ENCODE measurements at places on chromosomes 2 and 18.

DNA sequence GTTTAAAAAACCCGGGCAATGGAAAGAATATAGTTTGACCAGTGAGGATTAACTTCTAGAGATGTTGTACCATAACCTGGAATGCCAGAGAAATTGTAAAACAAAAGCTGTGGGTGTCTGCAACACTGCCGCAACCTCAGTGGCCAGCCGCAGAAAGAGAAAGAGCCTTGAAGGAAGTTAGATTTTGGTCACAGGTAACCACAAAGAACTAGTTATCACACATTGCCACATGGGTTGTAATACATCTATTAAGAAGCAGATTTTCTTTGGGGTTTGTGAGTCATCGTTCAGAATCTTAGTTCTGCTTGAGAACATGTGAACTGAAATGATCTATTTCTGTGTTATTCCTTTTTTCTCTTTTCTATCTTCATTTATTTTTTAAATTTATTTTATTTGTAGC lies 222.9 kb upstream of the AGAP1 start:
- no peak for DNase-seq

- no peak for DNase-seq
Measured at GRCh38 chr2:239479471-239479870, 78.7 kb upstream of the HDAC4 start.

DNA sequence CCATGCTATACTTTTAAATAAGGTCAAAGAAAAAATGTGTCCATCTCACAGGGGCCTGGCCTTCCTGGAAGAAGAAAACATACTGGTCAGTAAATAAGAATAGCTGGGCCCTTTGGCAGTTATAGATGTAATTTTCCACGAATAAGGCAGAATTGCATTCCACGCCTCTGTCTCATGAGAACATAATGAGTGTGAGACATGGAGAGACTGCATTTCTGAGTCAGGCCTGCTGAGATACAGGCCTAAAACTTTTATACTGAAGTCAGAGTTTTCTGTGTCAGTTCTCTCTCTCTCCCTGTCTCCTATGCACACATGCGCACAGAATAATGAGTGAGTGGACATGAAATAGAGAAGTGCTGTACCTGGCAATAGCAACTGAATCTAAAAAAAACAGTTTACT lies 20.4 kb upstream of the IL1R1 start:
- DNase-seq = no peak

DNA sequence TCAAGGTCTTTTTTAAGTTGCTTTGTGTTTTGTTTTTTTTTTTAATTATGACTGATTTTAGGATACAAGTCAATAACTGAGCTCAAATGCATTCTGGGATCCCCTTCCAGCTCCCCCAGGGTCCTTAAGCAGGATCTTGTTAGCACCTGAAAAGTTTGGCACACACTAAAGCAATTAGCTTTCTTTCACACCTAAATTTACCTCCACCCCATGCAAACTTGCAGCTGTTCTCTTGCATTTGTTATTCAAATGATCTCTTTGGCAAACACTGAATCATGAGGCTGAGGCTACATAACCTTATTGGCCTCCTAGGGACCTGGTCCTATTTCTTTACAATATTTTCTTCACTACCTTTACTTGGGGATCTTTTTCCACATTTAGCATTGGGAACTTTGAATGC lies 2026.1 kb upstream of the CELF4 start:
- DNase-seq = no peak

GRCh38 chr2:237517990-237518389 lies 30.9 kb downstream of the MLPH start:
- no peak for DNase-seq

- no peak for DNase-seq
Measured at GRCh38 chr2:31893094-31893493, 117.7 kb downstream of the MEMO1 start.

GRCh38 chr2:11598228-11598731 lies 64.4 kb downstream of the GREB1 start:
- no peak for DNase-seq

DNA sequence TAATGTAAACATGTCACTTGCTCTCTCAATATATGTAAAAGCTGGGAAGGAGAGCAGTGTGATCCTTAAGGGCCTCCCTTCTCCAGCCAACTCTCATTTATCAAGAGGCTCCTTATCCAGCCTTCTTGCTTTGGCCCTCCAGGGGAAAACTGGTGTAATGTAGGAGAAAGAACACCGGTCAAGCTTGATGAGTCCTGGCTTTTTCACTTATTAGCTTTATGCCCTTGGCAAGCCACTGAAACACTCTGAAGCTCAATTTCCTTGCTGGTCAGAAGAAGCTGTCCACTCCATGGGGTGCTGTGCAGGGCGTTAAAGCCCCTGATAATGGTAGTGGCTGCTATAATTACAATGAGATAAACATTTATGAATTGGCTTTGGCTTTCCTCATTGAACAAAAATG lies 251.2 kb upstream of the RBBP8 start:
- DNase-seq = no peak

GRCh38 chr18:25099895-25100294 lies 252.1 kb downstream of the ZNF521 start:
- DNase-seq = no peak

GRCh38 chr2:165173215-165173614 lies 30.6 kb downstream of the SCN3A start:
- no peak for DNase-seq

- no peak for DNase-seq
Measured at GRCh38 chr2:208549546-208550158, 143.1 kb downstream of the PTH2R start.

DNA sequence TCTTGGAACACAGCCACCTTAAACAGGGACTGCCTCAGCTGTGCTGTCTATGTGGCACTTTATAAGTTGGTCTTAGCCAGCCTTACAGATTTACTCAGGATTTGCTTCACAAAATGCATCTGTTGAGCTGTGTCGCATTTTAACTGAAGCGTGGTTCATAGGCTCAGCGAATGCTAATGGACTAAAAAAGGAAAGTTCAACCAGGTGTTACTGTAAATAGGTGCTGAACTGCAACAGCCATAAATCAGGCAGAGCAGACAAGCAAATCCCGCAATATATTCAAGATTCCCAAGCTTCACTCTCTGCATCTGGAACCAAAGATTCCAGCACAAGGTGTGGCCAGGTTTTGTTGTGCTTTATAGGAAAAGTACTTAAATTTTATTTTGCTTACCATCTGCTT lies 130.0 kb downstream of the EPHA4 start:
- no peak for DNase-seq

DNA sequence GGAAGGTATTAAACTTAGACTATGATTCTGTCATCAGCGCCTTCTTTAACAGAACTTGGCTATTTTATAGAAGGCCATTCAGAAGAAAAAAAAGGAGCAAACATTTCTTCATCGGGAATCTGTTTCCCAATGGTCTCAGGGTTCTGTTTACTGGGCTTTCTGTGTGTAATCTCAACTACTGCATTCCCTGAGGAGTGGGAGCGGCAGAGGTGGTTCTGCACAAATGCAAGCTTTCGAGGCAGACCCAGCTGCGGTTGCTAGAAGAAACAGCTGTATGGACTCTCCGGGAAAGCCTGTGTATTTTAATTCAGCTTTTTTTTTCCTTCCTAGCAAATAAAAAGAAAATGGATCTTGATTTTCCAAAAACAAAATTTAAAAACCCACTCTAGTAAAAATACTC lies 250.7 kb downstream of the NAPG start:
- DNase-seq = no peak

- no peak for DNase-seq
Measured at GRCh38 chr18:63306819-63307550, 12.6 kb downstream of the BCL2 start.

GRCh38 chr2:66323406-66323805 lies 111.5 kb upstream of the MEIS1 start:
- no peak for DNase-seq

GRCh38 chr2:149258531-149258930 lies 71.9 kb upstream of the LYPD6 start:
- no peak for DNase-seq

- DNase-seq = no peak
Measured at GRCh38 chr18:43916984-43917383, 639.7 kb upstream of the SYT4 start.

DNA sequence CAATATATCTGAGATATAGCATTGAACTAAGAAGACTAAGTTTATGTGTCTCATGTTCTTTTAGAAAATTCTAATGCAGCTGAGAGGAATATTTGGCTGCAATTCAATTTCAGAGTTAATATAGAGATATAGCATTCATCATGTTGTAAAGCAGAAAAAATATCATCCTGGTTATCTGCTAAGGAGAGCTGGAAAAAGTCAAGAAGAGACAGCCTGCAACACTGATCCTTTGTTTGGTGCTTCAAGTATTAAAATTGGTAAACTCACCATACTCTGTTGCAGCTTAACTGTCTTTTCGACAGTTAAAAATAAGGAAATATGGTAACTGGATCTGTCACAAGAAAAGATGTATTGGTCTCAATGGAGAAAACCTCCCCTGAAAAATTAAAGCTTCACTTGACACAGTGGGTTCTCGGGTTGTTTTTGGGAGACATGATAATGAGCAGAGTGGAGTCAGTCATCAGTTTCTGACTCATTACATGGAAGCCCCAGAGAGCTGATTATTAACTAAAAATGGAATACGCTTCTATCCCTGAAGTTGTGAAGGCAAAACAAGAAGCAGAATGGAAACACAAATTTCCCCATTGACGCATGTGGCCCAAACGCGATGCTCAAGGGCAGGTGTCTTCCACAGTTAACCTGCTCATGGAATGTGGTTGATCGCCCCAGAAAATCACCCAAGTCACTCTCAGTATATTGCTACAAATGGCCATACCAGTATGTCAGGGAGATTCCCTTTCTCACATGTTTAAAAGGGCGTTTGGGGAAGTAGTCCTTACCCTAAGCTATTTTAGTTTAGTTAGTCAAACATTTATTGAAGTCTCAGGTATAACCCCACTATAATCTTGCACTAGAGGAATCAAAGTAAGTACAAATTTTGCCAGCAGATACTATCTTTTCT lies 8.2 kb downstream of the BCL2 start:
- no peak for DNase-seq

DNA sequence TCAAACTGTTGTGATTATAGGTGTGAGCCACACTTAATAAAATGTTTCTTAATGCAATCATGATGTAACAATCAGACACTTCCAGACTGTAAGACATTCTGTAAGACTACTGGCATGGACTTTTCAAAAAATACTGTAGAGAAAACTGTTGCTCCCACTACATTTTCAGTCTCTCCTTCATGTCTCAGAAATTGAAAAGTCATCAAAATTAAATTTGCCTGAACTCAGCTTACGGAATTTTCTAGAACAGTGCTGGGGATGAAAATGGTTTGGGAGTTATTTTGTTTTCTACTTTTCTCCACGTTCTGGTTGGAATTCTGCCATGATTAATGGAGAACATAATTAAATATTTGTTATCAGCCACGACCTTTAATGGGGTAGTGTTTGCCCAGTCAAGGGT lies 26.8 kb upstream of the TACR1 start:
- DNase-seq = no peak

GRCh38 chr2:22902180-22902550 lies 482.8 kb upstream of the KLHL29 start:
- DNase-seq = no peak

DNA sequence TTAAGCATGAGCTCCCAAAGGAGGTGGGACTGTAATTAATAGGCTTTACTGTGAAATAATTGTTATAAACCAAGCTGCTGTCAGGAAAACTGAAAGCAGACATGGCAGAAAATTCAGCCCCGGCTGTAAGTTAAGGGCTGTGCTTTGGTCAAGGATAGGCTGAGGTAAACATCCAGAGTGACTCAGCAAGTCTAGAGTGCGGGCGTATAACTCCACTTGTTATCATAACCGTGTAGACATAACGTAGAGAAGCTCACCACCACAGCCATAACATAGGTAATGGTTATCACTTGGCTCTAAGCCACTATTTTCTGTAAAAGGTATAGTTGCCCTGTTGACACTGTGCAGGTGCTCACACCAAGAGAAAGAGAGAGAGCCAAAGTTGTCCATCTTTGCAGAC lies 316.8 kb downstream of the DCDC2C start:
- no peak for DNase-seq

- no peak for DNase-seq
Measured at GRCh38 chr2:73232403-73233153, 461 bp downstream of the PRADC1 start.

DNA sequence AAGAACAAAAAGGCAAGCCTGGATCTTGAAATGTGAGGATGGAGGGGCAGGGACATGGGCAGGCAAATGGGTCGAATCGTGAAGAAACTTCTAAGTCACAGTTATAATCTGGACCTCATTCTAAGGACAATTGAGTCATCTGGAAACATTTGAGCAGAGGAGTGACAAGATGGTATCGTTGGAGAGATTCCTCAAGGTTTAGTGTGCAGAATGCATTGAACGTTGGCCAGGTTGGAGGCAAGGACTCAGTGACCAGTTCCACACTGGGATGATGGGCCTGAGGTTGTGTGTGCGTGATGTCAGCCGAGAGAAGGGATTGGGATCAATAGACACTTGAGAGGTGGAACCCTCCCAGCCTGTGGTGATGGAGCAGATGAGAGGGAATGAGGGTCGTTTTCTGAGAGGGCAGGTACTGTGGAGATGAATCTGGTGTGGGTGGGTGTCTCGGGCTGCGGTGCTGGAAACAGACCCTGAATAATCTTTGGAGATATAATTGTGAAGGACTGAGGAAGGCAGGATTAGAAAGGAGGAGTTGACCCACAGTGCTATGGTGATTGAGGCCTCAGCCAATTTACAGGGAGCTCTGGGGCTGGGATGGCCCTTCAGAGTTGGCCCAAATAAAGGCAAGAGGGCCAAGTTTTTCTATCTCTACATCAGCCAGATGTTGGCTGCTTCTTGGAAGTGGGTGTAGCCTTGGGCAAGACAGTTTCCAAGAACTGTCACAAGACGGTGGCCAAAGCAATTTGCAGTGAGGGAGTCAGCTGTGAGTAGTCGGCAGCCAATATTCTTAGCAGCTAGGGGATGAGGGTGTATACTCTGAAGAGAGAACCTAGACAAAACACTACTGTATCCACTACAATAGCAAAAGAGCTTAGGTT lies 5.8 kb upstream of the ZNF532 start:
- no peak for DNase-seq

DNA sequence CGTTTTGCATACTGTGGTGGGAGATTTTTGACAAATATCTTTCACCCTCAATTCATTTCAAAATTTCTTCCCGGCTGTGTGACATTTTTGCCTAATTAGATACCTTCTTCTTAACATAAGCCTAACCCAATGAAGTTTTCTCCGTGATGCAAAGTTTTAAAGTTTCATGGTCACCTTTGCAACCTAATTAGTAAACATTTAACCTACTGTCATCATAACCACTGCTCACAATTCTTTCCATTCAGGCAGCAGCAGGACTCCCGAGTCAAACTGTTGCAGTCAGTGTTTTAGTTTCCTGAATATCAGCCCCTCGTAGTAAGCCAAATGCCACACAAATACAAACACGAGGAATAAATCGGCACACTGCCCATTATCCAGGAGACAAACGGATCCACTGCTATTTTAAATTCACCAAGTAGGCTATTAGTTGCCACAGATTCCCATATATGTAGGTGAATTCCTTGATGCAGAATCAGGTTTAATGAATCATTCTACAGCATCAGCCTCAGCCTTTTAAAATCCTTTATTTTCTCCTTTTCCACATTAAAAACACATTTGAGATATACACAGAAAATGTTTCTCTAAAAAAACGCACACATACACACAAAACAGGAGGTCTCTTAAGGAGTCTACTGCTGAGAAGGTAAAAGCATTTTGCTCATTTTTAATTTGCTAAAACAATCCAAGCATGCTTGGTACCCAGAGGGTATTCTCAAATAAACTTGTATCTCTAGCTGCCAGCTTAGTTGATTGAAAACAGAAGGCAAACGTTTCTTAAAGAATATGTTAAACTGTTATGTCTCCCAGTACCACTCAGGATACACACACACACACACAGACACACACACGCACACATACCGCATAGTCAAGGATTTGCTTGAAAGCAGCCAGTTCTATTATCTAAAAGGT lies 106.5 kb upstream of the KCTD1 start:
- no peak for DNase-seq

Data from lower leg skin (tissue), 4 donors.